ENCODE measurements at places on chromosomes 11 and 22. TPM values are rescaled to one million over a fixed set of nuclear protein-coding genes. Genes with fewer than 3 reads are reported as not detected.

Gene CDHR5
- 0.07 TPM for total RNA-seq

Gene ANGPTL5
- total RNA-seq = not detected

Gene ARL2
- total RNA-seq = 60.1 TPM

Gene LRRC32
- total RNA-seq = 10.8 TPM

Gene TIRAP
- 17.6 TPM for total RNA-seq

All from T-helper 2 cell treated with Interferon-gamma antibody and Interleukin-4, amounts not matched to agents 100 ng/mL and 5 ng/mL, for 36 hours (primary cell).